ENCODE measurements at places on chromosomes 12 and 14. TPM values are rescaled to one million over a fixed set of nuclear protein-coding genes. Genes with fewer than 3 reads are reported as not detected.
A peak's percentile ranks its signal among the peaks of the same experiment; 100 is the strongest.

- H3K4me1 ChIP-seq: no peaks in the 10 kb centered on the region
- DNase-seq: no peak
- H3K4me3 ChIP-seq: no peak overlapping the region
- peaks cover 8% of the 10 kb centered on the region for H3K27me3 ChIP-seq
- H3K27ac ChIP-seq: no peak overlapping the region
Observed at GRCh38 chr12:57119294-57120085, 8.3 kb upstream of the STAT6 start.

DNA sequence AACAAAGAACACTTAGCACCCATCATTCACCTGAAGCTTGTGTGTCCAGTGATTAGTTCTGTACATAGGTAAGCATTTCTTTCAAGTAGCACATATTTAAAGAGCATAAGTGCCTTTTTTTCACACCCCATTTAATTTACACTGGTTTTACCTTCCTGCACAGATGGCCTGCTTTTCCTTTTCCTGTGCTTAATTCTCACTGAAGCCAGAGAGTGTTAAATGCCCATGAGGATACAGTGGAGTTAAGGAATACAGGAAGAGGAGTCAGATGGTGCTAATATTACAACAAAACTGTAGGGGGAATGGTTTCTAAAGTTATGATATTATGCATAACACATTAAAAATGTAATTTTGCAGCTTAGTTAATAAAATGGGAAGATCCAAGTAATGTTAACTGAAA lies 31.0 kb upstream of the SLC38A1 start:
- H3K27me3 ChIP-seq: peaks cover 9% of the 10 kb centered on the region
- H3K27ac ChIP-seq: no peak overlapping the region
- H3K4me1 ChIP-seq: peaks cover 6% of the 10 kb centered on the region
- no peak overlapping the region for H3K4me3 ChIP-seq
- no peak for DNase-seq

The KRT74 gene
- total RNA-seq: not detected

GRCh38 chr14:32434880-32435279 lies 105.8 kb downstream of the AKAP6 start:
- no peak for DNase-seq
- no peaks in the 10 kb centered on the region for H3K27me3 ChIP-seq
- H3K4me1 ChIP-seq: no peaks in the 10 kb centered on the region
- no peak overlapping the region for H3K4me3 ChIP-seq
- H3K36me3 ChIP-seq: no peaks in the 10 kb centered on the region

GRCh38 chr12:19810213-19810612 lies 370.9 kb downstream of the AEBP2 start:
- H3K27me3 ChIP-seq: no peaks in the 10 kb centered on the region
- H3K4me3 ChIP-seq: no peak overlapping the region
- H3K36me3 ChIP-seq: peaks cover 3% of the 10 kb centered on the region
- H3K27ac ChIP-seq: no peak overlapping the region
- DNase-seq: no peak

The CEP128 gene
- 30.7 TPM for total RNA-seq

DNA sequence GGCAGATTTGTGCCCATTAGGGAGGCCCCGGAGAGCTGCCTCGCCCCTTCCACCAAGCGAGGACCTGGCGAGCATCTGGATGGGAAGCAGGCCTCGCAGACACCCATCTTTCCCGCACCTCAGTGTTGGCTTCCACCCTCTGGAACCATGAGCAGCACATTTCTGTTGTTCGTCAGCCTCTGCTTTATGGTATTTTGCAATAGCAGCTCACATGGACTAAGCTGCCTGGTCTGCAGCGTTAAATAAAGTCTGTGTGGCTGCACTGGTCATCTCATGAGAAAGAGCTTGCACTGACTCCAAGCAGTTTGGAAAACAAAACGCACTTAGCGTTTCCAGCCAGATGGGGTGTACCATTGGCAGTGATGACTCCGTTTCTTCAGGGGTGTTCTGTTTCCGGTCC lies 75.8 kb downstream of the GLT1D1 start:
- H3K4me3 ChIP-seq: no peak overlapping the region
- no peaks in the 10 kb centered on the region for H3K36me3 ChIP-seq
- no peak overlapping the region for H3K27ac ChIP-seq
- DNase-seq: no peak
- peaks cover 6% of the 10 kb centered on the region for H3K4me1 ChIP-seq
- H3K27me3 ChIP-seq: no peaks in the 10 kb centered on the region

- H3K4me3 ChIP-seq: no peak overlapping the region
- H3K4me1 ChIP-seq: peaks cover 6% of the 10 kb centered on the region
- no peaks in the 10 kb centered on the region for H3K36me3 ChIP-seq
- peak overlapping the region; percentile 12 for H3K27ac ChIP-seq
- peaks cover 19% of the 10 kb centered on the region for H3K27me3 ChIP-seq
Observed at GRCh38 chr14:64821651-64822050, 58.1 kb downstream of the SPTB start.

DNA sequence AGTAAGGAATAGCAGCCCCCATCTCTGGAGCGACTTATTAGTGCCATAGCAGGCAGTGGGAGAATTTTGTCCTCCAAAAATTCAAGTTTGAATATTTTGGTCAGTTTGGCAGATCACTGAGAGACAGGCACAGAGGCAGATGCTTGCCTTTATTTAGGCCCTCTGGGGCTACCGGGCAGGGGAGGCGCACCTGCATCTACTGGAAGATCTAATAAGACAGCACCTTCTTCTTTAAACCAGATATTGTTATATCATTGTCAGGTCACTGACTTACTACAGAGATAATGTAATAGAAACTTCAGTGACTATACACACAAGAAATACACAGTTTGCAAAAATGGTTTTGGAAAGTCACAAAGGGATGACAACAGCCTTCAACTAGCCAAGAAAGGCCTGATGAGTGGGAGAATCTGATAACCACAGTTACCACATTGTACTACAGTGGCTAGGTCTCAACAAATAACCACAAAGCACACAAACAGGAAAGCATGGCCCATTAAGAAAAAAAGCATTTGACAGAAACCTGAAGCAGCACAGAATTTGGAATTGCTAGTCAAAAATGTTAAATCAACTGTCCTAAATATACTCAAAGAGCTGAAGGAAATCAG lies 56.8 kb downstream of the CDK17 start:
- peaks cover 11% of the 10 kb centered on the region for H3K4me1 ChIP-seq
- no peak for DNase-seq
- peaks cover 27% of the 10 kb centered on the region for H3K36me3 ChIP-seq
- no peak overlapping the region for H3K27ac ChIP-seq
- no peak overlapping the region for H3K4me3 ChIP-seq

The PRR4 gene
- total RNA-seq: 3.3 TPM

DNA sequence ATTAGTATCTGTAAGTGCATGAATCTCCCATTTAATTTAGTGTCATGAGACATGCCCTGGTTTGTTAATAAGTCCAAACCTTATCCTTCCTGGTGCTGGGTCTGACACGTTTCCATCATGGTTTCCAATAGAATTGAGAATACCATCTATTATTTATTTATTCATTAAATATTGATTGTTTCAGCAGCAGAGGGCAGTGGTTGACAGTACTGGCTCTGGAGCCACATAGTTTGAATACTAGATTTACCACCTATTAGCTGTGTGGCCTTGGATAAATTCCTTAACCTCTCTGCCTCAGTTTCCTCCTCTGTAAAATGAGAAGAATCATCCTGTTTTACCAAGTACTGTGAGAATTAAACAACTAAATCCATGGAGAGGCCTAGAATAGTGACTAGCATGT lies 941 bp upstream of the STAB2 start:
- H3K27me3 ChIP-seq: peaks cover 10% of the 10 kb centered on the region
- H3K27ac ChIP-seq: no peak overlapping the region
- H3K4me3 ChIP-seq: no peak overlapping the region
- H3K4me1 ChIP-seq: peaks cover 11% of the 10 kb centered on the region

DNA sequence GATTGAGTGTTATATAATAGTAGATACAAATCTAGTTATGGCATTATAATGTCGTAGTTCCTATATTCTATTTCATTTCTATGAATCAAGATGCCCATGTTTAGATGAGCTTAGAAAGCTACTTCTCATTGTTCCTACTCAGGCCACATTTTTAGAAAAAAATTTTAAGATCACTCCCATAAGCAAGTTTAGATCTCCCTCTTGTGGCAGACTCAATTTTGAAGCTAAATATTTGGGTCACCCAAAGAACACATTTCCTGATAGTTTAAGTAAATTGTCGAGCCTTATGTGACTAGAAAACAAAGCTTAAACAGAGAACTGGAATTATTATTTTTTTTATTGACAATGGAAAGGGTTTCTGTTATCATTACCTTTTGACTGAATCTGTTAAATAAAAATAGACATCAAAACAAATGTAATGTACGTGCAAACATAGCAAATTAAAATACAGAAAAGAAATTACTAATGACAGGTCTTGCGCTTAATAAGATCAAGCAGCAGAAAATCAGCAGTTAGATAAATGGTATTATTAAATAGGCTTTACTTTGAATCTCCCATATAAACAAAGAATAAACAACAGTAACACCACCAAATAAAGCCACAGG lies 180.2 kb downstream of the ACSS3 start:
- H3K4me1 ChIP-seq: no peaks in the 10 kb centered on the region
- H3K27ac ChIP-seq: no peak overlapping the region
- H3K27me3 ChIP-seq: no peaks in the 10 kb centered on the region
- no peak for DNase-seq

DNA sequence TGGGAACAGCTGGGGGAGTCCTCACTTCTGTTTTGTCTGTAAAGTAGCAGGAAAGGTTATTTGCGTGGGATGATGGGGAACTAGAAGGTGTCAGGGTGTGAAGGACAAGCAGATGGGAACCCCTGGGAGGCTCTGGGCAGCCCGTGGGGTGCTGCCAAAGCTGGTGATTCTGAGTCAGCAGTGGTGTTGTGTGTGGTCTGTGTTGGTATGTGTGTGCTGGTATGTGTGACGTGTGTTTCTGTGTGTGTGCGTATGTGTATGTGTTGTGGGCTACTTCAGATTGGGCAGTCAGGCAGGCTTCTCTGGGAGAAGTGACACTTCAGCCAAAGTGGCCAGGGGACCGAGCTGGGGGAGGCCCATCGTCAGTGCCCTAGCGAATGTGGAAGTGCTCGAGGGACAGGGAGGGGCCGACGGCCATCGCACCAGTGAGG lies 15.3 kb upstream of the BDKRB2 start:
- H3K27me3 ChIP-seq: peaks cover 3% of the 10 kb centered on the region
- peak overlapping the region; percentile 79 for H3K27ac ChIP-seq
- DNase-seq: no peak
- peaks cover 14% of the 10 kb centered on the region for H3K4me1 ChIP-seq

- no peaks in the 10 kb centered on the region for H3K36me3 ChIP-seq
- DNase-seq: no peak
- peaks cover 29% of the 10 kb centered on the region for H3K4me1 ChIP-seq
Observed at GRCh38 chr14:100621806-100622205, 34.6 kb upstream of the BEGAIN start.

DNA sequence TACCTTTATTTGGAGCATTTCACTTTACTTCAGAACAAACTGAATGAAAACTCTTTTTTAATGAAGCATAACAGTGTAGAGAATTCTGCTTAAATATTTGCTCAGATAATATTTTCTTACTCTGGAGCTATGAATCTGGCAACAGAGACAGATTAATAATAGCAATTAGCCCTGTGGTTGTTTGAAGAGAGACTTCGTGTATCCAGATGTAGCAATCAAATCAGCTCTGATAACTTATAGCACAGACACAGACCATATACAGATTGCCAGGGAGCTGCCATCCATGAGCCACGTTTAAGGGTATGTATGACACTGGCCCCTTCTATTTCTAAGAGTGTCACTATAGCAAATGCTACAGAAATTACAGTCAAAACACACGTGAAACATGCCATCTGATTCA lies 146.6 kb downstream of the EXOC5 start:
- H3K27ac ChIP-seq: no peak overlapping the region
- H3K4me1 ChIP-seq: no peaks in the 10 kb centered on the region
- no peak for DNase-seq
- no peaks in the 10 kb centered on the region for H3K36me3 ChIP-seq
- peaks cover 7% of the 10 kb centered on the region for H3K27me3 ChIP-seq

DNA sequence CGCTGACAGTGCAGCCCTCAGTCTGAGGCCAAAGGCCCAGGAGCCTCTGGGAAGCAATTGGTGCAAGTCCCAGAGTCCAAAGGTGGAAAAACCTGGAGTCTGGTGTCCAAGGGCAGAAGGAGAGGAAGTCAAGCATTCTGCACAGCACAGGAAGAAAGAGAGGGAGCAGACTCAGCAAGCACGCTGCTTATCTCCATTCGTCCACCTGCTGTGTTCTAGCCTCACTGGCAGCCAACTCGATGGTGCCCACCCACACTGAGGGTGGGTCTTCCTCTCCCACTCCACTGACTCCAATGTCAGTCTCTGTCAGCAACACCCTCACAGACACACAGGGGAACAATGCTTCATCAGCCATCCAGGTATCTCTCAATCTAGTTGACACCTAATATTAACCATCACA lies 38.8 kb downstream of the HELB start:
- peaks cover 4% of the 10 kb centered on the region for H3K4me1 ChIP-seq
- no peaks in the 10 kb centered on the region for H3K27me3 ChIP-seq
- DNase-seq: no peak
- no peak overlapping the region for H3K27ac ChIP-seq
- H3K4me3 ChIP-seq: no peak overlapping the region
- peaks cover 49% of the 10 kb centered on the region for H3K36me3 ChIP-seq

The LBHD2 gene
- not detected for total RNA-seq

DNA sequence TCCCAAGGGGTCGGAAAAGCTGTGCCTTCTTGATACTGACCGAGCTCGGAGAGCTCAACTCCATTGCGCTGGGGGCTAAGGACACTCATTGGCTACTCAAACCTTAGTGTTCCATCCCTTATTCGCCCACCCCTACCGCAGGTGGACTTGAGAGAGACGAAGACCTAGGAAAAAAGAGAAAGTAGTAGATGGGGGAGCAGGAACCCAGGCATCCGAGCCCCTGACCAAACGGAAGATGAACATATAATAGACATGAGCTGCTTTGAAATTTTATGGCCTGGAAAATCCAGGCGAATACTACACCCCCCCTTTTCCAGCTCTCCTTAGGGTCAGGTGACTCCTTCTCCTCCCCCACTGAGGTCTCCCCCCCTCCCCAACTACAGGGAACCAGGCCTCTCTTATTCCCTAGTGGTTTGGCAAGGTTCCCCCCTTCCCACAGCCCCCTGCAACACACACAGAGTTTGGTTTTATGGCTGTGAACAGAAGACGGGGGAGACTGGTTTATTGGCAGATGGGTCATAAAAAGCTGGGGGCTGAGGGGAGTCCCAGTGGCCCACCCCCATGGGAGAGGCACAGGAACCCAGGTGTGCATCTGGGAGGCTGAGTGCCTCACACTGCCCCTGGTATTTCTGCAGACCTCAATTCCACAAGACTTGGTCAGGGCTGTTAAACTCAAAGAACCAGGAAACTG lies 1.6 kb downstream of the GDF11 start:
- no peak for DNase-seq
- peaks cover 58% of the 10 kb centered on the region for H3K4me1 ChIP-seq
- H3K27ac ChIP-seq: peak overlapping the region; percentile 85
- H3K4me3 ChIP-seq: peak overlapping the region; percentile 96

The CCDC177 gene
- total RNA-seq: 7.5 TPM

The REM2 gene
- total RNA-seq: 3.0 TPM

The FMNL3 gene
- total RNA-seq: 38.9 TPM

- no peak for DNase-seq
- no peak overlapping the region for H3K27ac ChIP-seq
- no peaks in the 10 kb centered on the region for H3K4me1 ChIP-seq
- H3K4me3 ChIP-seq: no peak overlapping the region
Observed at GRCh38 chr12:26370098-26370497, 174.7 kb downstream of the SSPN start.

The OR4L1 gene
- not detected for total RNA-seq

The ACVR1B gene
- total RNA-seq: 34.3 TPM

GRCh38 chr12:99146185-99146584 lies 501.1 kb downstream of the APAF1 start:
- H3K36me3 ChIP-seq: peaks cover 7% of the 10 kb centered on the region
- no peak overlapping the region for H3K4me3 ChIP-seq
- peaks cover 5% of the 10 kb centered on the region for H3K4me1 ChIP-seq
- no peaks in the 10 kb centered on the region for H3K27me3 ChIP-seq
- H3K27ac ChIP-seq: no peak overlapping the region

Data from neural crest cell (in vitro differentiated cells).